Stimulated activated CD4-positive, alpha-beta T cell treated with anti-CD3 and anti-CD28 coated beads, Interleukin-4, amount 100 ng/mL, for 4 hours (primary cell): ENCODE measurements at places on chromosomes 1 and 21.

- no peak for DNase-seq
Observed at GRCh38 chr1:92902406-92902744, 58.9 kb downstream of the DIPK1A start.

DNA sequence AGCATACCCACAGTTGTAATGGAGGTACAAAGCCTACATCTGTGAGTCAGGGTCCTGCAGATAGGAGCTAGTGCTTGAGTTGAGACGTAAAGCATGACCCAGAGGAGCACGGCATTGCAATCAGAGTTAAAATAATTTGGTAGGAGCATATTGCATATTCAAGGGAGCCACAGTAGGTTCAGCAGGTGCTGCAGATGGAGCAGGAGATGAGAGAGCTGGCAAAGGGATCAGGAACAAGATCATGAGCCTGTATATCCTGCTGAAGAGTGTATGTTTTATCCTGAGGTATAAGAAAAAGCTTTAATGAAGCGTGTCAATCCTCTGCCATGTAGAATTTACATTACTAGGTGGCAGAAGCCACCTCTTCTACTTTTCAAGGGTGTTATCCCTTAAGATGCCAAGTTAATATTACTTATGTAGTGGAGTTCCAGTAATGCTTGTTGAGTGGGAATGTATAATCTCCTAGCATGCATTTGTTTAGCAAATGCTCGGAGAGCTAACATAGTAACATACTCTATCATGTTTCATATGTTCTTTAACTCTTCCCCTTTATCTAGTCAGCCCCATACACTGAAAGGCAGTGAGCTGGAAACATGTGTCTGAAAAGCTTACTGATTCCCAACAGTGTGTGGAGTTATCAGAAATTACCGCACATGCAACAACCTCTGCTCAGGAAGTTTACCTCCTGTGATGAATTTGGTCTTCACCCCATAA, 300.3 kb downstream of the GRIK1 start:
- no peak for DNase-seq

DNA sequence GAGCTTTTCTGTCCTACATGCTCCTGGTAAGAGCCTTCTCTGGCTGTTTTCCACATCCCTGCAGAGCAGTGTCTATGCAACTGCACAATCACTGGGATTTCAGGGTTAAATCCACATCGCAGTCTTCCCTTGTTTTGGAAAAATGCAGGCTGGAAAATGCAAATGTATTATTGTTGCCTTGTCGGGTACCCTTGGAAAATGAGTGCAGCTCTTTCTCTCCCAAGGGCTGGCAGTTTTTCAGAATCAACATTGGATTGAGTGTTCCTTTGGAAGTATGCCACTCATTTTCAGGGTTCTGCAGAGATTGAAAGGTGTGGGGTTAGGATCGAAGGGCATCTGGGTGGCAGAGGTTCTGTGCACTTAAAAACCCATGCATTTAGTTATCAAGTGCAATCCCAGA, 3.2 kb downstream of the NOS1AP start:
- no peak for DNase-seq

- DNase-seq, result no peak
Observed at GRCh38 chr1:28770601-28771165, 33.9 kb downstream of the YTHDF2 start.

DNA sequence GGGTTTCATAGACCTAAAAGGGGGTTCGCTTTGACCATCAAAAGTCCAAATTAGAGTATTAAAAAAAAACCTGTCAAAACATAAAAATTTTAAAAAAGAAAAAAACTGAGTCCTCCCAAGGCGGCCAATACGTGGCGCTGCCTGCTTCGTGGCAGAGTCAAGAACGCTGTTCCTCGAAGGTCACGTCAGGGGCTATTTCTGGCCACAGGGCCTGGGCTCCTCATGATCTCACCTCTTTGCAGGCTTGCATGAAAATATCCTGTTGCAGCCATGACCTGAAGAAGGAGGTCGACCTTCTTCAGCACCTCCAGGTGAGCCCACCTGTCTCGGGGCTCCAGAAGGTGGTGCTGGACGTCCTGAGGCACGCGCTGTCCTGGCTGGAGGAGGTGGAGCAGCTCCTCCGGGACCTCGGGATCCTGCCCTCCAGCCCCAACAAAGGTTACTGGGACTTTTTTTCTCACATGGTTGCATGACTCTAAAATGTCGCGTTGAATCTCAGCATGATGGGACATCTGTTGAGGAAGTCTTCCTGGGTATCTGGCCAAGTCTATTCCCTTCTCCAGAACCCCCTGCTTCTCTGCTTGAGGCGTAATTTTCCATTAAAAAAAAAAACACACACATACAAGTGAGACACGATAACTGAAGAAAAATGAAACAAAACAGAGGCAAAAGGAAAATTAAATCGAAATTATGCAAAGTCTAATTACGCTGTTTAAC, 80.4 kb upstream of the EFHD2 start:
- DNase-seq, result no peak
